ENCODE measurements at places on chromosomes 7 and 10.

- DNase-seq = no peak
Measured at GRCh38 chr7:124630395-124630794, 135.2 kb downstream of the GPR37 start.

- DNase-seq = no peak
Measured at GRCh38 chr10:4129866-4130477, 345.0 kb upstream of the KLF6 start.

GRCh38 chr7:30799206-30799975, 28.2 kb downstream of the MINDY4 start:
- no peak for DNase-seq

- DNase-seq = no peak
Measured at GRCh38 chr7:135200821-135201331, 10.4 kb downstream of the WDR91 start.

- DNase-seq = no peak
Measured at GRCh38 chr7:73742753-73743641, 4.4 kb upstream of the ABHD11 start.

GRCh38 chr7:1289666-1290025, 57.0 kb downstream of the UNCX start:
- no peak for DNase-seq

- DNase-seq = no peak
Measured at GRCh38 chr7:116024826-116025809, 5.4 kb downstream of the TFEC start.

GRCh38 chr7:16089801-16090200, 331.5 kb downstream of the CRPPA start:
- no peak for DNase-seq

DNA sequence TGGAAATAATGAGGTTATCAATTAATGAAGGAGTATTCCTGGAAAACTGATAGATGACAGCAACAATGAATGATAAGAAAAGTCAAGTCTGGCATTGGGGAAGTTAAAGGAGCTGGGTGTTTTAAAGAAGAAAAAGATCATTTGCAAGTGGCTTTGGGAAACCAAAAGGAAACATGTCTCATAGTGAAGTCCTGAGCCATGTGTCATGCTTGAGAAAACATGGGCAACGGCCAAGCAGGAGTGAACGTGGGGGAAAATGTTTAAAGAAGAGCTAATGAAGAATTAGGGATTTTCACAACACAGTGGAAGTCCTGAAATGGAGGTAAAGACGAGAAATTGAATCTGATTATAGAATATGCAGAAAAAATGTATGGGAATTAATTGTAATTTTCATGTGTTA, 1383.2 kb upstream of the CELF2 start:
- DNase-seq = no peak

DNA sequence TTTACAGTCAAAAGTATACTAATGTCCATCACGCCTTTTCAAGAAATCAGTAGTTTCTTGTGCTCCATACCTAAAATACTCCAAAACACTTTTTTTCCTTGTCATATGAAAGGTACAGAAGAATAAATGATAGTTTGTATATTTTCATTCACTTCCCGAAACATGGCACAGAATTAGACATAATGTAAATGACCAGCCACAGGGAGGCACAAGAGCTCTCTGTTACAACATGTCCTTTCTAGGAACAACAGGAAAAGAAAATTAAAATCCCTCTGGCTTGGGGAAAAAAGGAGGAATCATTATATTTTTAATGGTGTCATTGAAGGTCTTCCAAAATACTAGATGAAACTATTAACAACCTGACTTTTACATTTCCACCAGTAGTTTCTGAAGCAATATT, 331.2 kb downstream of the ACTR3B start:
- DNase-seq = no peak
